Activated CD8-positive, alpha-beta memory T cell treated with anti-CD3 and anti-CD28 coated beads for 4 hours (primary cell): ENCODE measurements at places on chromosomes 7 and 10.

DNA sequence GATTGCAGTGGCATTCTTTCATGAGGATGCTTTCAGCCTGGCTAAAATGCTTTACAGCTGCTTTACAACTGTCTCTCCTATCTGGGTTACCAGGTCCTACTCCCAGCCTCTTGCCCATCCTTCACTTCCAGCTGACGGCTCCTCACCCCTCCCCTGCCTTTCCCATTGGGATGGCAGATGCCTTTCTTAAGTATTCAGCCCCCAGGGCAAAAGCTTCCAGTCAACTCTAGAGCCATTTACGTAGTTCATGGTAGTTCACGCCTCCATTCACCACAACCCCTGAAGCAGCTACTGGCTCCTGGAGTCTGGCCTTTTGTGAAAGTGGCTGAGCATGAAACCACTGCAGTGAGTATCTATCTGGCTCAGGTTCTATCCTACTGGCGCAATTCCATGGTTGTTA lies 17.2 kb upstream of the BMPER start:
- no peak for DNase-seq

DNA sequence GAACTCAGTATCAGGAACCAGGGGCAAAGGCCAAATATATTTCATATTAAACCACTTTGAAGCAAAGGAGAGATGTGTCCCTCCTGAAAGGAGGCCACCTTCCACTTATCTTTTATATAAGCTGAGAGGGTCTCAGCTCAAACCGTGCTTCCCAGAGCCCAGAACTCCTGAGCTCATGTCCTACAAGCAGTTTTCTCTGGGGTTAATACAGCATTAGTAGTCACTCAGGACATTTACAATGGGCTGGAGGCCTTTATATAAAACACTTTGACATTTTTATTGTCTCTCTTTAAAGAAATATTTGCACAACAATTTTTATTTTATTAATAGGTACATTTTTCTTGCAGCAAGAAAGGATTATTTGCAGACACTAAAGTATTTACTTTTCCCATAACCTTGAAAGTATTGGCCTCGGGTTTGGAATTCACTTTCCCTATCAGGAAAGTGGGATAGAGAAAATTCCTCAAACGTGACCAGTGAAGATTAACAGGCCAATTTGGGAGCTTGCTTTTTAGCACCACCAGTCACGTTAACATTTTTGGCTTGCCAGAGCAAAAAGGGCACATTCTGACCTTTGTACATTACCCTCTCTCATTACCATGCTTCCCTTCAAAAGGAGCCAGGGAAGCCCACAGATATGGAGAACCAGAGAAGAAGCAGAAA lies 464.9 kb upstream of the NRP1 start:
- no peak for DNase-seq

DNA sequence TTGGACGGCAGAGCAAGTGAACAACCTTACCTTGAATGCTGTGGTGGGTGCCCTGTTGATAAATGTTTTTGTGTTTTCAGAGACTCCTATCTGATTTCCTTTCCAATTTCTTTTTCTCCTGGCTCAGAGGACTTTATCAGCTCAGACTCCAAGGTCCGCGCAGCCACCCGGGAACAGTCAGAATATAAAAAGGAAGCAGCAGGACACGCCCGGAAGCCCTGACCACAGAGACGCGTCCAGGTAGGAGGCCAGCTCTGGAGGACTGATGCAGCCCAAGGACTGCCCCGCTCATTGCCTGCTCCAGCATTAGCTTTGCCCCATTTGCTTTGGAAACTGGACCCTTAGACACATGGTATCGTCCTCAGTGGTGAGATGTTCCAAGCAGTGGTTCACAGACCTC lies 61.3 kb downstream of the TACC2 start:
- no peak for DNase-seq

DNA sequence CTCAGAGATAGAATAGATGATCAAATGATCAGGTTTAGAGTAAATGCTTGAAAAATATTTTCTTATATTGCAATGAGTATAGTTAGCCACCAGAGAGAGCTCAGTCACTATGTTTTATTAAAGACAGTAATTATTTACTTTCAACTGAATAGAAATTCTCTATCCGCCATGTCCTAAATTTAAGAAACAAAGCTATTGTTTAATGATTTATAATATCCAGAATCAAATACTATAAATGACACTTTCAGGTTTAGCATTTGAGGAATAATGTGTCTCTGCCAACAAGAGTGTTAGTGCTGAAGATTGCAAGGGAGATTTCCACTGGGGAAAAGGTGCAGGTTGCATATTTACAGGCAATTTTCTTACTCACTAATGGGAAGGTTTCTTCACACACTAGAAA lies 184.7 kb downstream of the DGKB start:
- no peak for DNase-seq

DNA sequence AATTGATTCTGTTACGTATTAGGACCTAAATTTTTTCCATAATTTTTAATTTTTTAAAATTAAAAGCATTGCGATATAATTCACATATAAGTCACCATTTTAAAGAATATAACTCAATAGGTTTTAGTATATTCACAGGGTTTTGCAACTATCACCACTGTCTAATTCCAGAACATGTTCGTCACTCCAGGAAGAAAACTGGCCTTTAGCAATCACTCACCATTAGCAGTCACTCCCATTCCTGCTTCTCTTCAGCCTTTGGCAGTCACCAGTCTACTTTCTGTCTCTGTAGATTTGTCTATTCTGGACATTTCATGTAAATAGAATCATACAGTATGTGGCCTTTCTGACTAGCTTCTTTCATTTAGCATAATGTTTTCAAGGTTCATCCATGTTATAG lies 176.5 kb downstream of the EXOC4 start:
- DNase-seq: no peak

DNA sequence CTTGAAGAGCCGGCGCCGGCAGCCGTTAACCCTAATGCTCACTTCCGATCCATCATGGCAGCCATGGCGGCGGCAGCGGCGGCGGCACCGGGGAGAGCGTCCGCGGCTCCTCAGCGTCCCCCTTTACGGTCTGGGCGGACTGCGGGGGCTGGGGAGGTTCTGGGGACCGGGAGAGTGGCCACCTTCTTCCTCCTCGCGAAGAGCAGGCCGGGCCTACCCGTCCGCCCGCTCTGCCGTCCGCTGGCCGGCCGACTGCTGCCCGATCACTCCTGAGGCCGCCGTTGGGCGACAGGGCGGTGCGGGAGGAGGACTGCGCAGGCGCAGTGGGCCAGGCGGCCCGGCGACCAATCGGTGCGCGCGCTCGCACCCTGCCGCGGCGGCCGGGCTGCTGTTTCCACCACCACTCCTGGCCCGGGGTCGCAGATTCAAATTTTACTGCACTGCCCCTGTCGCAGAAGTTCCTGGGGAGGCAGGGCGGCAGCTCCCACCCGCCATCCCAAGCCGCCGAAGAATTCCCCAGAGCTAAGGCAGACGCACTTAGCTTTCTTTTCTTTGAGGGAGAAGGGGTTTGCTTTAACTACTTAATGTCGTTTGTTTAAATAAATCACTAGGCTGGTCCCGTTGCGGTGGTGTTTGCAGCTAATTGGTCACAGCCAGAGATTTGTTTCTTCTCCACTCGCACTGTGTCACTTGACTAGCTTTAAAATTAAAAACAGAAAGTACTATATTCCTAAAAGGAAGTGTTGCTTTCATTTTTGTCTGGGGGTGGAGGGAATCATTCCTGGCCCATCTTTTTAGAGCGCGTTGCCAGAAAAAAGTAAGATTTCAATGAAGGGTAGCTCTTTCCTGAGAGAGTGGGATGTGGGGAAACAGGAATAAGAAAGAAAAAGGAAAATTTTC lies at the start of gene KIF5B:
KIF5B (minus strand) TSS at position 290 of the 900 bp plus-strand sequence. CDS start 452 bp downstream, outside the sequence.
- peak; percentile 64 for DNase-seq

GRCh38 chr7:143205560-143206293 lies 16.1 kb upstream of the TAS2R40 start:
- no peak for DNase-seq

DNA sequence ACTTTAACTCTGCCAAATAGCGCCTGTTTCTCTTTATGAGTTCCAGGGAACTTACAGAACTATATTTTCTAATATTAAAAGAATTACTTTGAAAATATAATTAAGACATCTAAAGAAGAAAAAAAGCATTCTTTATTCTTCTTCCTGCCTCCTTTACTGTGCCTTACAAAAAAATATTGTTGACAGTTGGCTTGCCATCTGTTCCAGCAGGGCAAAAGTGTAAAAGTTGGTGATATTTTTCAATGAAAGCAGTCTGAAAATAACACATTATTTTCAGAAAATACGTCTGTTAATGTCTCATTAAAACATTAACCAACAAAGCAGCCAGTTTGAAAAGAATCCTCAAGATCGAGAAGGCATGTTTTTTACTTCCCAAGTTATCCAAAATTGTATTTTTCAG lies 1032.2 kb upstream of the LRRTM3 start:
- no peak for DNase-seq

GRCh38 chr10:86538547-86538946 lies 17.0 kb upstream of the WAPL start:
- no peak for DNase-seq

GRCh38 chr7:18509481-18509880 lies 13.9 kb downstream of the HDAC9 start:
- DNase-seq: no peak

DNA sequence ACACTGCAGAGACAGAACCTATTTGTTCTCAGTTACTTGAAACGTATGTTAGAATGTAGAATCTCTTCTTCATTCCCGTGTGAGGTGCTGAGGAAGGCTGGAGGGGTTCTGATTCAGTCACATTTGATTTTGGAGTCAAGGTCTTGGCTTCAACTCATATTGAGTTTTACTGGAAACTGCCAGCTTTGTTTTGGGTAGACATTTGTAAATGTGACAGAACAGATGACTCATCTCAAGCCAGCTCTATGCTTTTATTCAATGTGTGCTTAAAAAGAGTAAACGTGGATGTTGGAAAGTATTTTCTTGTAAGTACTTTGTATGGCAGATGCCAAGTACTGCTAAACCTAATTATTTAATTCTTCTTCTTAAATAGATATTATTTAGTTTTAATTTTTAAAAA lies 780.8 kb upstream of the C7orf33 start:
- DNase-seq: no peak

GRCh38 chr7:107891636-107892366 lies 818 bp downstream of the DLD start:
- no peak for DNase-seq

DNA sequence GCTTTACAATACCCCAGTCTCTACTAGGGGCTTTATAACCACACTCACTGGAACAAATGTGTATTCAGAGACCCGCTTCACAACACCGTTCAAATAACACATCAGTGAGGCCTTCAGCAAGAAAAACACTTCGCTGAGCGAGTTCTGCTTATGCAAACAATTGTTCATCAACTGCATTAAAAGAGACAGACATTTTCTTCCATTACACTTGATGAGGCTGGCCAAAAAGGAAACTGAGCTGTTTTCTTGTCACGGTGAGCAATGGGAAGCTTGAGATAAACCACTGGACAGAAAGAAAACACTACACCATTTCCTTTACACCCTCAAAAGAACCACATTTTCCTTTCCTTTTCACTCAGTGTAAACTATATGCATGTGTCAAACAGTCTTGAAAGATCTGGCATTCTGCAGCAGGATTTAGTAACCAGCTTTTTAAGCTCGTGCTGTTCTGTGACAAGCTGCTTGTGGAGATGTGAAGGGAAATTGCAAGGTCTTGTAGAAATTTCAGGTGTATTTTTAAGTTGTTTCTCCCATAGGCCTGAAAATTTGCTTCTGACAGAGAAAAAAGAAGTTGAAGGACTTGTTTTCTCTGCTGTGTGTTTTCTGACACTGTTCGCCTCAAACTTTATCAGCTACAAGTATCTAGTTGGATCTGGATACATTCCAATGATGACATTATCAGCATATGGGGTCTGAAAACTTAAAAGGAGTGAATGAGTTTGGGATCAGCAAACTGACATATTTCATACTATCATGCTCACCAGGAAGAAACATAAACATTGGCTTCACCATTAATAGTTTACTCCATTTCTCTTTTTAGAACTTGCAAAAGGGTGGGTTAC lies 693.1 kb downstream of the PARD3 start:
- DNase-seq: no peak

GRCh38 chr7:155763122-155763521 lies 49.1 kb downstream of the SHH start:
- no peak for DNase-seq

DNA sequence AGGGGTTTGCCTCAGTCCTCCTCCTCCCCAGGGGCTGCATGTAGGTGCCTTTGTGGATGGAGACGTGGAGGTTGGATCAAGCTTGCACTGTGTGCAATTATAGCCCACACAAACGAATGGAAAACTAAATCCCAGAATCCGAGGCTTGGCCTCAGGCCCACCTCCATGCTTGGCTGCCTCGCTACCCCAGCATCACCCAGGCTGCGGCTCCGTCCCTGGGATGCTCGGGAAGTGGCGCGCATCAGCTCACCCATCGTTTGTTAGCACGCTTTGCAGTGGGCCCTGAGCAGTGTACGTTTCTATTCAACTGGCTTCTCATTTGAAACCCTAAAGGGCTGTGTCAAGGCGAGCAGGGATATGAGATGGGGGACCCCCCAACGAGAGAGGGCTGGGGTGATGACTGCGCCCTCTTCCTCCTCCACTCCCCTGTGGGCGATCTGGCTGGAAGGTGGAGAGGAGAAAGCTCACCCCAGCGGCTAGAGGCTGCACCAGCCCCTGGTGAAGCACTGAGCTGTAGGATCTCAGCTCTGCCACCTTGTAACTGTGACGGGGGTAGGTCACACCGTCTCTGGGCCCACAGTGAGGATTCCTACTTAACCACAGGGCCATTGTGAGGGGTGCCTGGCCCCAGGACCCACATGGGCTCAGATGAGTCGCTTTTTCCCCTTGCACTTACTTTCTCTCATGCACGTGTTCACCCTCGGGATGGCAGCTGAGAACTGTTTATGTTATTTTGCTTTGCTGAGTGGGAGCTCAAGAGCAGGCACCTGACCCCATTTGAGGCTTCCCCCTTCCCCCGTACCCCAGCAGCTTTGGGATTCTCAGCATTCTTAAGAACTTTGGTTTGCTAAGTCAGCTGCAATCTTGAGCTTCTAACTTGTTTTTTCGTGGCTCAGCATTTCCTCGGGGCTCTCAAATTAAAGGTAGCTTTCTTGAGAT lies 12.7 kb upstream of the BTBD16 start:
- no peak for DNase-seq

- no peak for DNase-seq
Measured at GRCh38 chr7:158759245-158759614, 54.6 kb upstream of the NCAPG2 start.

DNA sequence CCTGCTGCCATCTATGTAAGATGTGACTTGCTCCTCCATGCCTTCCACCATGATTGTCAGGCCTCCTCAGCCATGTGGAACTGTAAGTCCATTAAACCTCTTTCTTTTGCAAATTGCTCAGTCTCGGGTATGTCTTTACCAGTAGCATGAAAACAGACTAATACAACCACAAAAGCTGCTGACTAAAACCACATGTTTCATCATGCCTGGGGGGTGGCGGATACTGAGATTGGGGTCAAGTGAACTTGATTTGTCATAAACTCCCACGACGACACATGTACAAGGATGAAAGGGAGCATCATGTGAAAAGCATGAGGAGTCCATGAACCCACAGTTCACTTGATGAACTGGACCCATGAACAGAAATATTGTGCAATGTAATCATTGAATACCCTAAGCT lies 134.9 kb upstream of the ANK3 start:
- DNase-seq: no peak

GRCh38 chr10:71750986-71751385 lies 22.3 kb downstream of the VSIR start:
- no peak for DNase-seq

- DNase-seq: no peak
Measured at GRCh38 chr10:129891806-129892205, 72.3 kb downstream of the EBF3 start.

- DNase-seq: no peak
Measured at GRCh38 chr7:82294382-82294784, 149.2 kb downstream of the CACNA2D1 start.

- no peak for DNase-seq
Measured at GRCh38 chr10:17644485-17644943, 563 bp downstream of the STAM start.
